ENCODE measurements at places on chromosomes 1 and 21.

DNA sequence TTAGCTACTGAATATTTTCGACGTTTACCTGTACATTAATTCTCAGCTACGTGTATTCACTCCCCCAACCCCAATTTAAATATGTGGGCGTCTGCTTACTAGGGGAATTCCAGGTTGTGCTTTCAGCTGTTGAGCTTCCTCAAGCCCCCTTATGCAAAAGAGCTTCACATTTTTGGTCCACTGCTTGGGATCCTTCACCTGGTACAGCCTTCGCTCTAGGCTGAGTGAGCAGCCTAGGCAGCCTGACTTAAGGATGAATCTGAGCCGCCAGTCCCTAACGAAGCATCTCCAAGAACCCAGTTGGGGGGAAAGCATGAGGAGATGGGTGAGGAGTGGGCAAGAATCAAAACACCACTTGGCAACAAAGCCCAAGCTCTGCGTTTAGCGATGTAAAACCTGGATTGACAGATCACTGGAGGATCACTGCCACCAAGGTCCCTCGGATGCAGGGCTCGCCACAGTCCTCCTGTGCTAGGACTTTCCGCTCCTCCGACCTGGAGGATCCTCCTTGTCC lies 674 bp downstream of the BCL10 start:
- DNase-seq, result no peak

GRCh38 chr1:201650623-201650933 lies 111.7 kb downstream of the NAV1 start:
- DNase-seq, result no peak

- no peak for DNase-seq
Measured at GRCh38 chr1:7427605-7428300, 343.3 kb upstream of the VAMP3 start.

DNA sequence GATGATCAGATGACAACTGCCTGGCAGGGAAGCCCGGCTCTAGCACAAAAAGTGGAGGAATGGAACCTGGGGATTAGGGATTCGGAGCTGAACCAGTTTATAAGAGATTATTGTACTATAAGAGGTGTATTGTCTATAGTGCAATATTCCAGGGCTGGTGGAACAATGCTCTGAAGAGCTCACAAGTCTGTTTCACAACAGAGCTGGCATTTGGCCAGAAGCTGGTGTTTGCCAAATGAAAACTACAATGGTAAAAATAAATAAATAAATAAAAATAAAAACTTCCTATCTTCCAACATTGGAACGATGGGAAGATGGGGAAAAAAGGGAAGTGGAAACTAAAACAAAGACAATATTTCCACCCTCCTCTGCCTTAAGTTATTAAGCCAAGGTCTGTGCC lies 73.5 kb downstream of the CHODL start:
- DNase-seq, result no peak

- no peak for DNase-seq
Measured at GRCh38 chr21:34795175-34795547, 126.4 kb downstream of the CLIC6 start.

GRCh38 chr1:172845371-172845770 lies 186.5 kb downstream of the FASLG start:
- DNase-seq, result peak; percentile 31

GRCh38 chr1:100734676-100735075 lies 15.1 kb downstream of the VCAM1 start:
- no peak for DNase-seq

- no peak for DNase-seq
Measured at GRCh38 chr1:211259638-211260126, 516 bp downstream of the RCOR3 start.

DNA sequence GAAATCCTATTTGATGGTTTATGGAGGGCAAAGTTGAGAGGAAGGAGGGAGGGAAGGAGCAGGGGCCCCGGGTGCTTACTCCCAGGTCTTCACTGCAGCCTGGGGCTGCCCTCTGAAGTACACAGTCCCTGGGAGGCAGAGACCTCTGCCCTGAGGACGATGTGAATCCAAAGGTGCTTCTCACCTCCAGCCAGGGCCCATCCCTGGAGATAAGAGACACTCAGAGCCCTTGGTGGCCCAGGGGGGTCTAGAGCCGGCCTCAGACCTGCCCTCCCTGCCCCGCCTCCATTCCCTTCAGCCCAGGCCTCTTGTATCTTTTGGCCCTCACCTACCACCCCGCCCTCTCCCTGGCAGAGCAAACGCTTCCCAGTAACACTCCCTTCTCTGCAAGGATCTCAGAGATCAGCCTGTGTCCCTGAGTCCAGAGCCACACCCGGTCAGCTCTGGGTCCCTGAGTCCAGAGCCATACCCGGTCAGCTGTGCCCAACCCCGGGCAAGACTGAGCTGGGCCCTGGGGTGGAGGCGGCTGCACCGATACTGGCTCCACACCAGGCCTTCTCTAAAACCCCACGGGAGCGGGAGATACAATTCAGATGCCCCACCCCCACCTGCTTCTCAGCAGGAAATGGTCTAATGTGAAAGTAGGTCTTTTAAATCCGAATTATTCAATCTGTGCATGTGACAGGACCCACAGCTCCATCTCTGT lies 3.6 kb upstream of the GNB1 start:
- DNase-seq, result no peak

DNA sequence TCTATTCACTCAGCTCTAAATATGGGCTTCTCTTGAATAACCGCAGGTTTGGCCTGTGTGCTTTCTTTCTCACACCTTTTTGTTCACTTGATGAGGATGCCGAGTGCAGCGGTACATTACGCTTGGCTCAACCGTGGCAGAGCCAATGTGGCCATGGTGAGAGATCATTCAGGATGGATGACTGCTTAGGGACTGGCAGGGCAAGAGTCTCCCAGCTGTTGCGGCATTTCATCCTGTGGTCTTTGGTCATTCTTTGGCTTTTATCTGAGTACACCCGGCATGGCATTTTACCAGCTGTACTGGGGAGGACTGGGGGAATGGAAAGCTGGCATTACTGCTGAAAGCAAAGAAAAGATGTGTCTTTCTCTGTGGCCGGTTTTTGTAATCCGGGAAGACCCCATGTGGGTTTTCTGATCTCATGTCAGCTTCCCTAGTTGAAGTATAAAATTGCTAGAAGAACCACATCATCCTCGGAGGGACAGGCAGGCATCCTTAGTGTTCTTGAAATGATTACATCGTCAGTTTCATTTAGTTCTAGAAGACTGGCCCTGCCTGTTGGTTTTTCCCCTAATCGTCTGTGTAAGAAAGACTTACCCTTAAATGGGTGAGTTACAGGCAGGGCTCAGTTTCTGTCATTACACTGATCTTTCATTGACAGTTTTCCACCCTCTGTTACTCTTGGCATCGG lies 15.1 kb downstream of the PCP4 start:
- no peak for DNase-seq
